ENCODE measurements at places on chromosomes 2 and 18. TPM values are rescaled to one million over a fixed set of nuclear protein-coding genes. Genes with fewer than 3 reads are reported as not detected.

Gene ACADL
- total RNA-seq: not detected

Gene B3GNT7
- not detected for total RNA-seq

Gene BCL2
- 48.4 TPM for total RNA-seq

Gene GDF7
- not detected for total RNA-seq

Gene SDC1
- 0.67 TPM for total RNA-seq

Gene DIPK1C
- not detected for total RNA-seq

Gene POTEJ
- total RNA-seq: not detected

Gene CNTNAP5
- total RNA-seq: not detected

- H3K4me3 ChIP-seq: no peak overlapping the region
- H3K4me1 ChIP-seq: no peaks in the 10 kb centered on the region
- DNase-seq: peak; percentile 13
Measured at GRCh38 chr2:214730800-214731407, 78.6 kb downstream of the BARD1 start.

GRCh38 chr2:134777593-134777992 is 58.8 kb upstream of the TMEM163 start:
- no peak for DNase-seq
- no peak overlapping the region for H3K4me3 ChIP-seq
- peaks cover 16% of the 10 kb centered on the region for H3K4me1 ChIP-seq
- no peaks in the 10 kb centered on the region for H3K27me3 ChIP-seq
- H3K27ac ChIP-seq: no peak overlapping the region

DNA sequence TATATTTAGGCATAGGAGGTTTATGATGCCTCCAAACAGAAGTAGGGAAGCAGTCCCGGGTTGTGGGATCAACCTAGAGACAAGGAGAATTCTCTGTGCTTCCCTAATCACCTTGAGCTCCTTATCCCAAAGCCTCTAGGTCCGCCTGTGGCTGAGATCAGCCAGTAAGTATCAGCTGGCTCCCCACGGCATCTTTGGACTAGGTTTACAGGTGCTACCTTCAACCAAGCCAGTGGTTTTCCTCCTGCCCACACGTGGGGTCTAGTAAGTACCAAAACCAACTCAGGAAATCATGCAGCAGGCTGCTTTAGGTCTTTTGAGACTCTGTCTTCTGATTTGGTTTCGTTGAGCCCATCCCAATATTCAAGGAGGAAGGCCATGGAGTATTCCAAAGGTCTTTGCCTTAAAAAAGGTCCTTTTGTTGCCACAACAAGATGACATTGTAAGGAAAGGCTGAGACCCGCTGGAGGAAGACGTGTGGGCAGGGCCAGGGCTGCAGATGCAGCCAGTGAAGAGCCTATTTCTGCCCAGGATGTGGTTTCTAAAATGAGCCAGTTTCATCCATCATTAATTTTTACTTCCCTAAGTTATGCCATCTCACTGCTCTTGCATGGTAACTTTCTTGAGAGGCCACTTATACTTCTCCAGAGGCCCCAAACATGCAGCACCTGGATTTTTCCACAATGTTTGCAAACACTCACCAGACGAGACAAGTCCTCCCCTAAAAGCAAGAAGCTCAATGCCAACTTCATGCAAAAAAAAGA is 248.7 kb downstream of the RNF152 start:
- no peaks in the 10 kb centered on the region for H3K4me1 ChIP-seq
- no peak overlapping the region for H3K27ac ChIP-seq
- DNase-seq: no peak
- H3K27me3 ChIP-seq: peaks cover 4% of the 10 kb centered on the region
- H3K36me3 ChIP-seq: no peaks in the 10 kb centered on the region
- no peak overlapping the region for H3K4me3 ChIP-seq

GRCh38 chr18:74479486-74480148 is 16.5 kb upstream of the CNDP2 start:
- no peak overlapping the region for H3K4me3 ChIP-seq
- DNase-seq: no peak
- no peaks in the 10 kb centered on the region for H3K36me3 ChIP-seq

DNA sequence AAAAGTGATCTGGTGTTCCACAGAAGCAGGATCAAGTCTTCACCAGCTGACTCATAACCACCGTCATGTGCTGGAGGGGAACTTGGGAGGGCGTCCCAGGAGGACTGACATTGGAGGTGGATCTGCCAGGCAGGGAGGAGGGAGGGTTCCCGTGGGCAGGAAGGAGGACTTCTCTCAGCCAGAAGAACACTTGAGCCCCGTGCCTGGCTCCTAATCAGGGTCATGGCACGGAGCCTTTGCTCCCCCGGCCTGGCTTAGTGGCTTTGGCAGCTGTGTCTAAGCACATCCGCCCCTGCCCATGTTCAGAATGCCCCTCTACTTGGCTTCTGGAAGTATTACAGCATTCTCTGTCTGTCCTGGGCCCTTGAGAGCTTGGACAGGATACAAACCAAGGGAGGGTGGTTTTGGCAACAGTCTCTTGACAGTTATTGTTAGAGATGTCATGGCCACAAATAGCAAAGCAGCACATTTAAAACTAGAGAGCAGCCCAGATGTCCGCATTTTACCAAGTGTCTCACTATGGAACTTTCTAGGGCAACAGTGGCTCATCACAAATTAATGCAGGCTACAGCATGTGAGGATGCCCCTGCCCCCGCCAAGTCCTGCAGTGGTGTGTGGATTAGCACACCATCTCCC is 11.5 kb downstream of the PPP1R7 start:
- DNase-seq: no peak
- H3K27me3 ChIP-seq: no peaks in the 10 kb centered on the region
- no peaks in the 10 kb centered on the region for H3K4me1 ChIP-seq
- H3K36me3 ChIP-seq: peaks cover 26% of the 10 kb centered on the region
- H3K4me3 ChIP-seq: no peak overlapping the region
- no peak overlapping the region for H3K27ac ChIP-seq

GRCh38 chr2:42569116-42569711 is 782 bp downstream of the MTA3 start:
- H3K27ac ChIP-seq: peak overlapping the region; percentile 90
- H3K4me3 ChIP-seq: peak overlapping the region; percentile 88
- peaks cover 26% of the 10 kb centered on the region for H3K4me1 ChIP-seq
- H3K27me3 ChIP-seq: no peaks in the 10 kb centered on the region
- H3K36me3 ChIP-seq: peaks cover 13% of the 10 kb centered on the region

DNA sequence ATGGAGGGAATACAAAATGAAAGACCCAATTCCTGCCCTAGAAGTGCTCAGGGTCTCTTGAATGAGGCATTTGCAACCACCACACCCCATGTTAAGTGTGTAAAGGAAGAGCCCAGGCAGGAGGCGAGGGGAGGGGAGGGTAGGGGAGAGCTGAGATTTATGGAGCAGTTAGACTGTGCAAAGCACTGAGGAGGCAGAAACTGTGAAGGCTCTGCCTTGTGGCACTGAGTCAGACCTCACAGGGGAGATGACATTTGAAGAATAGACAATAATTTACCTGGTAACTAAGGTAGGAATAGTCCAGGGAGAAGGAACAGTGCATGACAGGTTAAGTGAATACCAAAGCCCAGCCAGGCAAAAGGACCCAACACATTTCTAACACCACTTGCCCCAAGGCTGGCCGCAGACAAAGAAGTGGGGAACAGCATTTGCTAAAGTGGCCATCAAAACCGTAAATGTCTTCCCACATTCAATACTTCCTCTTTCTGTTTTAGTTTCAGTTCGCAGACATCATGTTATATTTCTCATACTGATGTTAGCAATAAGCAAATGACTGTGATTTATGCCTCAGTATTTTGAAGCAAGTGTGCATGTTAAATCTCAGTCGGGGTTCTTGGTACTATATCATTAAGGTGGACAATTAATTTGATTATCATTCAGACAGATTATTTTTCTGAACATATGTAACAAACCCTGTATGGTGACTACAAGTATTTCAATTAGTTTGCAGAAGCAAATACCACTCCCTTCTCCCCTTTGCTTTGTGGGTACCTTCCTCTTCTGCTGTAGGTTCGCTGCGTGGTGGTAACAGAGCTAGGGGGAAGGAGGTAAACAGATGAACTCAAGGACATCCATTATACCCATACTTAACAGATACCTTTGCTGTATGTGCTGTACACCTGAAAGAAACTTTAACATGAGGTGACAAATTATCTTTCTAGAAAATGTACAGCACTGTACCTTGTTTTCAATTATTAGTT is 27.5 kb downstream of the CDH20 start:
- no peaks in the 10 kb centered on the region for H3K36me3 ChIP-seq
- no peaks in the 10 kb centered on the region for H3K27me3 ChIP-seq
- H3K4me3 ChIP-seq: no peak overlapping the region
- H3K4me1 ChIP-seq: no peaks in the 10 kb centered on the region
- no peak for DNase-seq
- no peak overlapping the region for H3K27ac ChIP-seq

- DNase-seq: no peak
- H3K36me3 ChIP-seq: no peaks in the 10 kb centered on the region
- H3K27me3 ChIP-seq: peaks cover 6% of the 10 kb centered on the region
- no peak overlapping the region for H3K4me3 ChIP-seq
- H3K4me1 ChIP-seq: no peaks in the 10 kb centered on the region
- H3K27ac ChIP-seq: no peak overlapping the region
Measured at GRCh38 chr2:213162516-213163118, 11.2 kb upstream of the IKZF2 start.

GRCh38 chr2:218582076-218582475 is 13.4 kb downstream of the CNOT9 start:
- no peaks in the 10 kb centered on the region for H3K27me3 ChIP-seq
- H3K4me3 ChIP-seq: no peak overlapping the region
- H3K4me1 ChIP-seq: peaks cover 37% of the 10 kb centered on the region
- peaks cover 46% of the 10 kb centered on the region for H3K36me3 ChIP-seq
- H3K27ac ChIP-seq: no peak overlapping the region

- peak; percentile 27 for DNase-seq
- peaks cover 15% of the 10 kb centered on the region for H3K4me1 ChIP-seq
- H3K27me3 ChIP-seq: no peaks in the 10 kb centered on the region
- H3K4me3 ChIP-seq: no peak overlapping the region
- no peaks in the 10 kb centered on the region for H3K36me3 ChIP-seq
- H3K27ac ChIP-seq: peak overlapping the region; percentile 5
Measured at GRCh38 chr2:195202163-195202845, 454.7 kb upstream of the SLC39A10 start.

GRCh38 chr2:171210864-171211431 is 50.3 kb upstream of the TLK1 start:
- H3K36me3 ChIP-seq: no peaks in the 10 kb centered on the region
- peaks cover 13% of the 10 kb centered on the region for H3K4me1 ChIP-seq
- peak overlapping the region; percentile 56 for H3K27ac ChIP-seq
- peak; percentile 60 for DNase-seq
- H3K4me3 ChIP-seq: peak overlapping the region; percentile 51
- H3K27me3 ChIP-seq: no peaks in the 10 kb centered on the region

GRCh38 chr2:153584244-153584643 is 105.7 kb upstream of the RPRM start:
- no peak overlapping the region for H3K27ac ChIP-seq
- no peaks in the 10 kb centered on the region for H3K4me1 ChIP-seq
- DNase-seq: no peak
- H3K36me3 ChIP-seq: no peaks in the 10 kb centered on the region
- no peaks in the 10 kb centered on the region for H3K27me3 ChIP-seq
- H3K4me3 ChIP-seq: no peak overlapping the region

DNA sequence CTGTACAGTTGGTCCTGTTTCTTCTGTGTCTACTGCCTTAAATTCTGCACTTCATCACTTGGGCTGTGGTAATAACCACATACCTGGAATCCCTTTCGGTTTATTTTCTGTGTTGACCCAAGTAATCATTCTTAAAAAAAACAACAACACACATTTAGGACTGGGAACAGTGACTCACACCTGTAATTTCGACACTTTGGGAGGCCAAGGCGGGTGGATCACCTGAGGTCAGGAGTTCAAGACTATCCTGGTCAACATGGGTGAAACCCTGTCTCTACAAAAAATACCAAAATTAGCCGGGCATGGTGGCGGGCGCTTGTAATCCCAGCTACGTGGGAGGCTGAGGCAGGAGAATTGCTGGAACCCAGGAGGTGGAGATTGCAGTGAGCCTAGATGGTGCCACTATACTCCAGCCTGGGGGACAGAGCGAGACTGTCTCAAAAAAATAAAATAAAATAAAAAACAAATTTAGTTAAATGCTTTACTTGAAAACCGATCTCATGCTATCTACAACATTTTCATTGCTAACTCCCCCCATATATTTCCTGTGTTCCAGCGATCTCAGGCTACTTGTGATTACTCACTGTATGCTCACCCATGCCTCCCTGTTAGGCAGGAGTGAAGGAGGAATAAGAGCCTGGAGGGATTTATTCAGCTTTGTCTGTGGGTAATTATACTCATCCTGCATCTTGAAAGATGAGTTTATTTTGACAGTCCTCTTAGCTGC is 18.2 kb downstream of the ACSL3 start:
- H3K27me3 ChIP-seq: no peaks in the 10 kb centered on the region
- no peak overlapping the region for H3K4me3 ChIP-seq
- no peak overlapping the region for H3K27ac ChIP-seq
- peaks cover 39% of the 10 kb centered on the region for H3K4me1 ChIP-seq
- no peaks in the 10 kb centered on the region for H3K36me3 ChIP-seq

DNA sequence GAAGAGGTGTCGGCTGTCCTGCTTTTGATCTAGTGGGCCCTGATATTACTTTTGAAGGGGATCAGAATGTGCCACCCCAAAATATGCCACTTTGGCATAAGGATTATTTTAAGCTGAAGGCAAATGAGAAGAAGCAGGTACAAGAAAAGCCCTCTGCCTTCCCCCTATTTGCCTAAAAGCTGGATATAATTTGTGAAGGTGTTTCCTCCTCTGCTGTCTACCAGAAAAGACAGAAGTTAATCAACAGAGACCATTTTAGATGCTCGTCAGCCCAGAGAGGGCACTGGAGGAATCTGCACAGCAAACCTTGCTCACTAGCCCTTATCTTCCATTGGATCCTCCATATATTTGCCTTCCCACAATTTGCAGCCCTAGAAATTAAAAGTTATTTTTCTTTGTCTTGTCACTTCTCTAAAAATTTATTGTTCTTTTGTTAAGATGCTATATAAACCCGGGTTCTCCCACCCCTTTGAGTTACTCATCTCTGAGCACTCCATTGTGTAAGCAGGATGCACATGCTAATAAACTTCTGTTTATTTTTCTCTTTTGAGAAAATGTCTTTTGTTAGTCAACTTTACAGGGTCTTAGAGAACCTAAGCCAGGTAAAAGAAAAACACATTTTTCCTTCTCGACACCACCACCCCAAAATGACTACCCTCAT is 163.2 kb upstream of the SLC1A4 start:
- H3K36me3 ChIP-seq: no peaks in the 10 kb centered on the region
- H3K4me3 ChIP-seq: no peak overlapping the region

GRCh38 chr2:29726976-29727375 is 194.4 kb downstream of the ALK start:
- no peak for DNase-seq
- H3K27me3 ChIP-seq: peaks cover 12% of the 10 kb centered on the region
- no peak overlapping the region for H3K4me3 ChIP-seq
- H3K27ac ChIP-seq: no peak overlapping the region
- no peaks in the 10 kb centered on the region for H3K36me3 ChIP-seq

GRCh38 chr2:190432567-190433231 is 24.5 kb downstream of the MFSD6 start:
- H3K4me3 ChIP-seq: no peak overlapping the region
- no peaks in the 10 kb centered on the region for H3K27me3 ChIP-seq
- H3K36me3 ChIP-seq: peaks cover 31% of the 10 kb centered on the region
- peaks cover 49% of the 10 kb centered on the region for H3K4me1 ChIP-seq
